Effector memory CD8-positive, alpha-beta T cell (primary cell): ENCODE measurements at places on chromosomes 5 and 9.

GRCh38 chr5:145848854-145849253 lies 13.7 kb upstream of the PRELID2 start:
- no peak overlapping the region for H3K27ac ChIP-seq
- H3K36me3 ChIP-seq: no peaks in the 10 kb centered on the region
- DNase-seq: no peak
- peaks cover 8% of the 10 kb centered on the region for H3K27me3 ChIP-seq

DNA sequence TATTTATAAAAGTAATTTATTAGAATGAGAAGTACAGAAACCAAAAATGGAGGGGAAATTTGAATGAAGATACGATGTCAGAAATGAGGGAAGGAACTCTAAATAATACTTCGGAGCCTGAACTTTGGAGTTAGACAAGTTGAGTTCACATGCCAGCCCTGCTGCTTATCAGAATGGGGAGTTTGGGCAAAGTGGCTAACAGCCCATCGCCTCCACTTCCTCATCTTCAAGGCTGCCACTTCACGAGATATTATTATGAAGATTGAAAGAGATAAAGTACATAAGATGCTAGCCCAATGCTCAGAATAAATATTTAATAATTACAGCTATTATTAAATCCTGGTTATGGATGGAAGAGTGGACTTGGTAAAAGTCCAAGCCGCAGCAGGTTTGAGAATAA lies 56.2 kb upstream of the ABCA1 start:
- H3K27me3 ChIP-seq: peaks cover 6% of the 10 kb centered on the region
- H3K36me3 ChIP-seq: no peaks in the 10 kb centered on the region
- H3K4me1 ChIP-seq: peaks cover 18% of the 10 kb centered on the region
- no peak for DNase-seq
- no peak overlapping the region for H3K27ac ChIP-seq
- H3K4me3 ChIP-seq: no peak overlapping the region

DNA sequence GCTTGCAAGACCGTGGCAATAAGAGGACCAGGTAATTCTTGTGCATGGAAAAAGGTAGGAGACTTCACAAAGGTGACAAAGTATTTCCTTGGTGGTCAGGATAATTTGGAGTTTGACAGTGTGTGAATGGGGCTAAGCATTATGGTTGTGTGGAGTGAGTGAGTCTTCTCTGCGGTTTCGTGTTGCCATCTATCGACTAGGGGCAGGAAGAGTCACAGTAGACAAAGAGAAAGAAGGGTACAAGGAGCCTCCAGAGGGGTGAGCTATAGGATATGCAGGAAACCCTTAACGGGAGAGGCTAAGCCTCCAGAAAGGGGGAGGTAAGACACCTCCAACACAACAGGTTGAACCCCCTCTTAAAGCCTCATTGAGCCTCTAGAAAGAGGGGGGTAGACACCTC lies 64.0 kb upstream of the RANBP6 start:
- peak overlapping the region; percentile 90 for H3K27ac ChIP-seq
- H3K4me3 ChIP-seq: peak overlapping the region; percentile 87
- peaks cover 11% of the 10 kb centered on the region for H3K27me3 ChIP-seq
- no peak for DNase-seq
- H3K36me3 ChIP-seq: peaks cover 3% of the 10 kb centered on the region
- H3K4me1 ChIP-seq: peaks cover 9% of the 10 kb centered on the region

GRCh38 chr5:95022967-95023695 lies 261.8 kb downstream of the MCTP1 start:
- no peaks in the 10 kb centered on the region for H3K27me3 ChIP-seq
- no peak for DNase-seq
- no peak overlapping the region for H3K27ac ChIP-seq
- no peaks in the 10 kb centered on the region for H3K4me1 ChIP-seq
- no peak overlapping the region for H3K4me3 ChIP-seq

- no peaks in the 10 kb centered on the region for H3K4me1 ChIP-seq
- peaks cover 4% of the 10 kb centered on the region for H3K27me3 ChIP-seq
- no peak overlapping the region for H3K4me3 ChIP-seq
- no peaks in the 10 kb centered on the region for H3K36me3 ChIP-seq
- no peak for DNase-seq
Measured at GRCh38 chr5:39648085-39648847, 223.5 kb upstream of the DAB2 start.
